ENCODE measurements at places on chromosomes 2 and 18. TPM values are rescaled to one million over a fixed set of nuclear protein-coding genes. Genes with fewer than 3 reads are reported as not detected.

Gene NT5DC4
- not detected for total RNA-seq

Gene CCDC178
- under 0.01 TPM for total RNA-seq

Gene CRYGD
- not detected for total RNA-seq

Gene SPATA3
- not detected for total RNA-seq

Gene ANKRD53
- total RNA-seq: 1.3 TPM

Gene IGFBP5
- total RNA-seq: 1,100 TPM

Gene KLF7
- total RNA-seq: 12.9 TPM

Gene ELOA2
- total RNA-seq: not detected

Gene GAL3ST2
- total RNA-seq: not detected

Gene APOB
- total RNA-seq: under 0.01 TPM

Gene TRABD2A
- 14.4 TPM for total RNA-seq

Gene CDH20
- not detected for total RNA-seq

Gene NLRC4
- not detected for total RNA-seq

Gene COL3A1
- 925 TPM for total RNA-seq

Gene INHBB
- total RNA-seq: not detected

Gene GBX2
- not detected for total RNA-seq

Gene OTOS
- total RNA-seq: not detected

Gene ARHGEF33
- 0.50 TPM for total RNA-seq

Gene SDC1
- total RNA-seq: 56.8 TPM

Gene RAX
- total RNA-seq: not detected

Gene KCNK3
- 0.26 TPM for total RNA-seq

Gene MEIS1
- total RNA-seq: 119 TPM

Gene GALR1
- not detected for total RNA-seq

Gene TWIST2
- total RNA-seq: 118 TPM

Gene IL36RN
- not detected for total RNA-seq

Gene GPR75
- 1.8 TPM for total RNA-seq

Gene LYPD6B
- total RNA-seq: not detected

Gene KCNIP3
- 1.7 TPM for total RNA-seq

Gene MYCN
- total RNA-seq: not detected

Gene TCF7L1
- 0.83 TPM for total RNA-seq

Gene C2orf80
- not detected for total RNA-seq

Gene RFTN2
- total RNA-seq: 10.2 TPM

Gene NBAS
- total RNA-seq: 124 TPM

Gene CENPA
- 1.8 TPM for total RNA-seq

Gene AMER3
- not detected for total RNA-seq

Gene POTEI
- total RNA-seq: not detected

Gene ITGA4
- total RNA-seq: 57.5 TPM
